ENCODE measurements at places on chromosomes 2 and 18.

DNA sequence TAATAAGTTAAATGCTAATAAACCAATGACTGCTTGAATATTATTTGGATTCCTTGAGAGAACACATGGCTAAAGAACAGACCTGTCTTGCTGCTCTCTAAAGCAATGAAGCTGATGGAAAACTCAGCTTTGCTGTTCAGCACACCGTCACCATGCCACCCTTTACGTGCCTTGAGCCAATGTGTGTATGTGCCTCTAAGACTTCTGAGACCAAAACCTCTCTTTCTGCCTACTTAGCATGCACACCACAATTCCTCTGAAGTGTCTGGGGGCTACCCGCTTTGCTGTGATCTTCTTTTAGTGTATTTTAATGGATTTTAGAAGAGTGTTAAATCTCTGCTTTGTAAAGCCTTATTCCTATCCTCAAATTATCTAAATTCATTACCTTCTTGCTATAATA lies 345.0 kb downstream of the DPP10 start:
- no peak for DNase-seq

- no peak for DNase-seq
These were observed 62.4 kb upstream of the GCFC2 start for GRCh38 chr2:75772908-75773630.

DNA sequence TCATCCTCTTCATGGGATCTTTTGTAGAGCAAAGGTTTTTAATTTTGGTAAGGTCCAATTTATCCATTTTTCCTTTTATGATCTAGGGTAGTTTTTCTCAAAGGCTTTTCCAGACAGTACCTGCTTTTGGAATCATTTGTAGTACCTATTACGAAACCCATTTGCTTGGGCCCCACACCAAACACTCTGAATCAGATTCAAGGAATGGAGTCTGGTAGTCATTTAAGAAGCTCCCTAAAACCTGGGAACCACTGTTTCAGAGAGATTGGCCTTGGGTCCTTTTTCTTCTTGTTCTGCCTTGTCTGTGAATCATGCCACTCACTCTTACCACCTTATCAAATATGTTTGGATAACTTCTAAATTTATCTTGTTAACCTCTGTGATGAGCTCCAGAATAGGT lies 40.3 kb downstream of the OSBPL6 start:
- no peak for DNase-seq

GRCh38 chr18:63181706-63182309 lies 137.8 kb downstream of the BCL2 start:
- no peak for DNase-seq

- DNase-seq: no peak
These were observed 338.3 kb downstream of the NBAS start for GRCh38 chr2:15222856-15223255.

- no peak for DNase-seq
These were observed 909 bp downstream of the NFATC1 start for GRCh38 chr18:79396431-79397246.

GRCh38 chr18:48548011-48548771 lies 9.4 kb downstream of the CTIF start:
- peak; percentile 61 for DNase-seq

DNA sequence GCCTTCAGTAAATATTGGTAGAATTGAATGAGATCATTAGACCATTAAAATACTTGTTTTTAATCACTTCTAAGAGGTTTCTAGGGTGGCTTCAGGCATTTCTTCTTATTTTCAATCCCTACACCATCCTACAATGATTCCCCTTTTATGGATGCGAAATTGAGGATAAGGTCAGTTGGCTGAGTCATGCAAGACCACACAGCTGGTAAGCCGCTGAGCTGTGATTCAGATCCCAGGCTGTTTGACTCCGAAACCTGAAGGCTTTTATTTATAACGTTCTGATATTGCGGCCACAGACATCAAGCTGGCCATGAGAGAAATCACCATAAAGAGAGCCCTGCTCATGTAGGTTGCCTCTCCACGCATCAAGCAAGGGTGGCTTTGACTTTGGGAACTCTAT lies 133.4 kb downstream of the VAPA start:
- peak; percentile 11 for DNase-seq

- DNase-seq: no peak
These were observed 227.8 kb upstream of the RBMS1 start for GRCh38 chr2:160721089-160722040.

GRCh38 chr2:231212329-231212845 lies 14.0 kb downstream of the ARMC9 start:
- no peak for DNase-seq

GRCh38 chr18:13614641-13615288 lies 111.6 kb downstream of the FAM210A start:
- DNase-seq: no peak

GRCh38 chr2:100588071-100588786 lies 25.4 kb downstream of the PDCL3 start:
- DNase-seq: no peak

GRCh38 chr2:8004250-8004681 lies 677.6 kb upstream of the ID2 start:
- peak; percentile 70 for DNase-seq

GRCh38 chr2:146697307-146697706 lies 1147.5 kb upstream of the ACVR2A start:
- DNase-seq: no peak

DNA sequence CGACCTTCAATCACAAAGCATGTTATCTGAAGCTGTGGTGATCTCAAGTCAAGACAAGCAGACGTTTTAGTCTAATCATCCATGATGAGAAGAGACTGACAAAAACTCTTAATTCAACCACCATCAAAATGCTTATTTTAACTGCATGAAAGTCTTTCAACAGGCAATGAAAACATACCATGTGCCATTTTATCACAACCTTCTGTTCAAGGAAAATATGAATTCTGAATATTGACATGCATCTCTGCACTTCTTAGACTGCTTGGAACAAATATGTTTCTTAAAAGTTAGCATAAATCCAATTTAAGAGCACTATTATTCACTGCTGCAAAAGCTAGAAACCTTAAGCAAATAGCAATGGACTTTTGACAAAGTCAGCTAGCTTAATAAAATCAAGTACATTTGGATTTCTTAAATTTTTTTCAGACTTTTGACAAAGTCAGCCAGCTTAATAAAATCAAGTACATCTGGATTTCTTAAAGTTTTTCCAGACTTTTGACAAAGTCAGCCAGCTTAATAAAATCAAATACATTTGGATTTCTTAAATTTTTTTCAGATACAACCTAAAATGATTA lies 70.9 kb downstream of the OLA1 start:
- no peak for DNase-seq

DNA sequence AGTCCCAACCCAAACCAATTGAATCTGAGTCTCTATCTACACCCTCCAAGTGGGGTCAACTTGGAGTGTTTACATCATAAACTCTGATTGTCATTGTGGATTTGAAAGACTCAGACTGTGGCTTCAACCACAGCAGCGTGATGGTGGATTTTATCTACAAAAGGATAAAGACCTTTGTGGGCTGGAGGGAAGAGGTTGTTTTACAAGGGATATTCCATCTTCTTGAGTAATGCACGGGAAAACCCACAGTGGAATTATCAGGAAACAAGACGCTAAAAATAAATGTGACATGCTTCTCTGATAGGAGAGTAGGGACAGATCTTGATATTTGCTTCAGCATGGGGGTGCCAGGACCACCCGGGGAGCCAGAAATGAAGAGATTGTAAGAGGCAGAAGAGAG lies 93.5 kb downstream of the LPIN1 start:
- DNase-seq: no peak

- DNase-seq: no peak
These were observed 17.8 kb downstream of the NCOA1 start for GRCh38 chr2:24508878-24509277.

GRCh38 chr2:214560176-214560575 lies 149.3 kb downstream of the VWC2L start:
- DNase-seq: no peak

- no peak for DNase-seq
These were observed 299.4 kb downstream of the ZNF521 start for GRCh38 chr18:25052511-25052921.

DNA sequence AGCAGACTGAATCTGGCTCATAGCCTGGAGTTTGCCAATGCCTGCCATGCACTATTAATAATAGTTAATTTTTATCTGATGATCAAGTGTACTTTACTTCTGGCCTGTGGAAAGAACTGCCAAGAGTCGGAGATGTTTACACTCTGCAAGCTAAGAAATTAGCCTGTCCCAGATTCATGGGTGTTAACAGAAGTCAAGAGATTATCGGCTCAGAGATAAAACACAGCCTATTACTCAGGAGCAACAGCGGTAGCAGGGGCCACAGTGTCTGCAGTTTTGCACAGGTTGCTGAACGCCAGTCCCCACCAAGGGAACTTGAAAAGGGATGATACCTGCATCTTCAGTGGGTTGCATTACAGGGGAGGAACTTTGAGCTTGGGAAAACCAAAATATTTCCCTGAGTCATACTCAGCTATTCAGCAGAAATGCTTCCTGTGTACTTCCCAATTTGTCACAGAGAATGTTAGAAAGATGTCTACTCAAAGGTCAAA lies 4.3 kb upstream of the ADI1 start:
- DNase-seq: peak; percentile 0

DNA sequence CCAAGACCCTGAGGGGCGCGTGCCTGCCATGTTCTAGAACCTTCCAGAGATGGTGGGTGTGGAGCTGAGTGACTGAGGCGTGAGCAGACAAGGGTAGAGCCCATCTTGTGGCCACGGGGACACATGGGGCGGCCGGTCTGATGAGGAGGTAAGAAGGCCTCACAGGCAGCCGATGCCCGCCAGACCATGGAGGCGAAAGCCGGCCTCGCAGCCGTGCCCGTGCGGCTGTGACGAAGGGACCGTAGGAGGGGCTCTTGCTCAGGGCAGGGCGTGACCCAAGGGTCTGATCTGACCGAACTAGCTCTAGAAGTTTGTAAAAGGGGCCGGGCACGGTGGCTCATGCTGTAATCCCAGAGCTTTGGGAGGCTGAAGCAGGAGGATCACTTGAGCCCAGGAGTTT lies 19.6 kb downstream of the D2HGDH start:
- no peak for DNase-seq

DNA sequence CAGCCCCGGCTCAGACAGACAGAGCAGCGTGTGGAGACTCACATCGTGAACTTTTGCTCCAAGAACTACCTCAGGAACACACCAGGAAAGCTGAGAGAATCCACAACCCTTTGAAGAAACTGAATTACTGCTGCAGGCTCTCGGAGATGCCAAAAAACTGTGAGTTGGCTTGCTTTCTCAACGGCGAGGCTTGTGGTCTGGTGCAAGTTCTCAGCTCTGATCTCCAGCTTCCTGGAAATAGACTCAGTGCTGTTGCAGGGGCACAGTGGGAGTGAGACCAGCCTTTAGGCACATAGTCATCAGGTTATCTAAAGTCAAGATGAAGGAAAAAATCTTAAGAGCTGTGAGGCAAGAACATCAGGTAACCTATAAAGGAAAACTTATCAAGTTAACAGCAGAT lies 273.7 kb upstream of the LRATD1 start:
- no peak for DNase-seq

GRCh38 chr2:29010946-29011345 lies 29.8 kb downstream of the TOGARAM2 start:
- DNase-seq: no peak

DNA sequence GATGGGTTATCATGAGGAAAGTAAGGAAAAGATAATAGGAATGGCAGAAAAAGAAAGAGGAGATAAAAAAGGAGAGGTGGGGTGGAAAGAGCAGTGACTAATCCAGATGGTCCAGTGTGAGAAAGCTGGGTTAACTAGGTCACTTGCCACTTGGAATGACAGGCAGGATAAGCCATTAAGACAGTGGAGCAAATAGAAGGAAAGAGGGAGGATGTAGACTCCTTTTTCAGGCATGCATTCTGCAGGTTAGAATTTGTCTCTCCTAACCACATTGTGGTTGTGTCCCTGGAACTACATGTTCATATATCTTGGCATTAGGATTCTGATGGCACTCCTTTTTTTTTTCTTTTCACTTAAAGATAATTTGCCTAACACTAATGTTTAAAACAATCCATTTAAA lies 13.4 kb upstream of the NEMP2 start:
- no peak for DNase-seq

- no peak for DNase-seq
These were observed 37.5 kb downstream of the TBC1D8 start for GRCh38 chr2:101113441-101114267.

GRCh38 chr2:109331896-109332848 lies 203.2 kb downstream of the SH3RF3 start:
- DNase-seq: peak; percentile 95

DNA sequence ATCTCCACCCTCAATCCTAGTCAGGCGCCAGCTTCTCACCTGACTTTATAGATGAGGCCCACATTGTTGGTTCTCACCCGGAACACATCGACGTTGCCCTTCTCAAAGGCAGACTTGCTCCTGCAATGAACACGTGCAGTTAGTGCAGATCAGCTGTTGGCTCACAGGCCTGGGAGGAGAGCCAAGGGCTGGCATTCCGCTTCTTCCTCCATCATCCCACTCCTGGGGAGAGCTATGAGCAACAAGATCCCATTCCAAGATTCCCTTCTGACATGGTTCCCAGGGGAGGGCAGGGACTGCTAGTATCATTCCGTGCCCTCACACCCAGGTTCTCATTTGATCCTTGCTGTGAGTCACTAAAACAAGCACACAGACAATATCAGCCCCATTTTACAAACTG lies 15.1 kb downstream of the LOXHD1 start:
- DNase-seq: no peak

DNA sequence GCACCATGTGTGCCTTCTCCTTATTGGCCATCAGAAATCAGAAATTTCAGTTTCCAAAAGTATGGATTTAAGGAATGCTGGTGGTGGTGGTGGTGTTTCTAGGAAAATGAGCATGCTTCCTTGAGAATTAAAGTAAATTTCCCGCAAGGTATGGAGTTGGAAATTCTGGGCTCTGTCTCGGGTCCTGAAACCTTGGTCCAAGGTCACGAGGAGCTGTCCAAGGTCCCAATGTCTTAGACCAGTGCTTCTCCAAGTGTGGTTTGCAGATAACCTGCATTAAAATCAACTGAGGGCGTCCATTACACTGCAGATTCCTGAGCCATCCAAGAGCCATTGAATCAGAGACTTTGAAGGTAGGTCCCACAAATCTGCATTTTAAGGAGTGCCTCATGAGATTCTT lies 210.9 kb upstream of the PKDCC start:
- DNase-seq: no peak

All from amniotic stem cell (primary cell).